Mammary microvascular endothelial cell (primary cell): ENCODE measurements at places on chromosomes 7 and 10. TPM values are rescaled to one million over a fixed set of nuclear protein-coding genes. Genes with fewer than 3 reads are reported as not detected.

The SLC39A12 gene
- not detected in 2 replicates for total RNA-seq

The SGCE gene
- total RNA-seq, result 28.1 and 31.9 TPM in 2 replicates

The GBX1 gene
- not detected in 2 replicates for total RNA-seq

The VWDE gene
- total RNA-seq, result not detected in 2 replicates

The EN2 gene
- not detected in 2 replicates for total RNA-seq

The CAMK1D gene
- 1.3 and 1.4 TPM in 2 replicates for total RNA-seq

The CPA2 gene
- not detected in 2 replicates for total RNA-seq
